ENCODE measurements at places on chromosomes 4 and X.
A peak's percentile ranks its signal among the peaks of the same experiment; 100 is the strongest.

GRCh38 chr4:169745291-169745690 is 12.5 kb downstream of the HPF1 start:
- DNase-seq, result no peak

DNA sequence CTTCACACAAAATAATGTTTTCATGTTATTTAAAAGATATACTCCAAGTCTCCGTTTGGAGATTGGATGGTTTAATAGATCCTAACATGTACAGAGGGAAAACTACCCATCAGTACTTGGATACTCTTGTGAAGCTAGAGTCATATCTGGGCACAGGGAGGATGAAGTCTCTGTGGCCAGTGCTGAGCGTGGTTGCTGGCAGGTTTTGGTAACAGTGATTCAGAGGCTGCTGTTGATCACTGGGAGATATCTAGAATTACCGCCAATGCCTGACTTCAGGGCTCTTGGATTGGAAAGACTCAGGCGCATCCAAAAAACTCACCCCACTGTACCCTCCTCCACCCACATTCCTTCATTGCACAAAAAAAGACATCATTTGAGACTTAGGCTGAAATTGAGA is 107.2 kb upstream of the PGRMC2 start:
- DNase-seq, result no peak

DNA sequence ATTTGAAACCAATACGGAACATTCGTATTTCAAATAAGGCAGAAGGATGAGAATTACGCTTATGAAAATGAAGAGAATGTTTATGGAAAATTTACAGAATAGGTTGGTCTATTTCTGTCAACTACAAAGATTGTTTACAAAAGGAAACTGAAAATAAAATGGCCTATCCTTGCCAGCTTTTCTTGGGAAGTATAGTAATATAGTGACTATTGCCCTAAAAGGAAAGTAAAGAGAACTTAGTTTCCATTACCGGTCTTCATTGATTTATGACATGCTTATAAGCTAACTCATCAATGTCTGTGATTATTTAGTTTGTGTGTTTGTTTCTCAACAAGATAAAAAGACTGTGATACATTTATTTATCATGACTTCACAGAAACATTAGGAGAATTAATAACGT is 2.9 kb upstream of the SPRY1 start:
- DNase-seq, result no peak

DNA sequence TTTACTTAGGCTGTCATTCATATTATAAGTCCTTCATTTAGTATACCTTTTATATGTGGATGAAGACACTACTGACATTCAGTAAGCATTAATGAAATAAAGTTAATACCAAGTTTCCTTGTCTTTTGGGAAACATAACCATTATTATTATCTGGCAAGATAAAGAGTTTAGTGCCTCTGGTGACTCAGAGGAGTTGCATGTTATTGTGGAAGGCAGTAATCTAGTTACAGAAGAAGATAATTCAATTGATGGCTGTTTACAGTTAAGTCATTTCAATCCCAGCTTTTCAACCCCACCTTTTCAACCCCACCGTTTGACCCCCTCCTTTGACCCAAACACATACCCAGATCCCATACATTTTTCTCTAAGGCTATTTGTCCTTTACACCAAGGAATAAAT is 143.8 kb downstream of the FANCB start:
- DNase-seq, result no peak

DNA sequence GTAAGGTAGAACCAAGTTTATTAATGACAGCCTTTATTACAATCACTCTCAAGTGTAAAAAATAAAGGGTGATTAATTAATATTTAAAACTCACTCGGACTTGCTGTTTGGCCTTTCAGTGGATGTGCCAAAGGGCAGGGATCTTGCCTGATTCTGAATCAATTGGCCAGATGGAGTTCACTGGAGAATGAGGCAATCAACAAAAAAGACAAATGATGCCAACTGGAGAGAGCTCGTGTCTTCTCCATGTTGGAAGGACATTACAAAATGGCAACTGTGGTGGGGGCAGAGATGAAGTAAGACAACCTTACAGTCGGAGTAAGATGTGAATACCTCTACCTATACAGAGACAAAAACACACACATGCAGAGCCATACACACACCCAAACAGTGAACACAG is 188.0 kb downstream of the TSPAN5 start:
- DNase-seq, result no peak

DNA sequence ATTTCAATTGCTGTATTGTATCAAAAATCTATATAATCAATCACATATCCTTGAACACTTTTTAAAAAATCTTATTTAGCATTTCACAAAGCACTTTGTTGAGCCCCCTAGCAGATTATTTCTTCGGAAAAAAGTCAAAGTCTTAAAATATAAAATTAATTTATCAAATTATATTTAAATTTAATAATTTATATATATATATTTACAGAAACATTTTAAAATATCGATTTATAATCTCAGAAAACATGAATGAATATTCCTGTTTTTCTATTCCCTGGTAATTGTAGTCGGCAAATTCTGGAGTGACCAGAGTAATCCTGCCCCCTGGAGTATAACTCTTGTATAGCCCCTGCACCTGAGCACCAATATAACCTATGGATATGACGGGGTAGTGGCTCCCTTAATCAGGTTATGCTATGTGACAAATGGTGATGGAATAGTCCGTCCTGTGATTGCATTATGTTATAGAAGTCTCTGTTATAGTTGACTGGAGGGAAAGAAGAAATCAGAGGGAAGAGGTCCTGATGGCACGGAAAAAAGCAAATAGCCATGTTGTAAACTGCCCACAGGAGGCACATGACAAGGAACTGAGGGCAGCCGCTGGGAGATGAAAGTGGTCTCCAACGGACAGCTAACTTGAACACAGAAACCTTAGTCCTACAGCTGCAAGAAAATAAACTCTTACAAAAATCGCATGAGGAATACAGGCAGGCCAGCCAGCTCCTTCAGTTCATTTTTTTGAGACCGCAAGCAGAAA is 1092.3 kb downstream of the ARAP2 start:
- no peak for DNase-seq

DNA sequence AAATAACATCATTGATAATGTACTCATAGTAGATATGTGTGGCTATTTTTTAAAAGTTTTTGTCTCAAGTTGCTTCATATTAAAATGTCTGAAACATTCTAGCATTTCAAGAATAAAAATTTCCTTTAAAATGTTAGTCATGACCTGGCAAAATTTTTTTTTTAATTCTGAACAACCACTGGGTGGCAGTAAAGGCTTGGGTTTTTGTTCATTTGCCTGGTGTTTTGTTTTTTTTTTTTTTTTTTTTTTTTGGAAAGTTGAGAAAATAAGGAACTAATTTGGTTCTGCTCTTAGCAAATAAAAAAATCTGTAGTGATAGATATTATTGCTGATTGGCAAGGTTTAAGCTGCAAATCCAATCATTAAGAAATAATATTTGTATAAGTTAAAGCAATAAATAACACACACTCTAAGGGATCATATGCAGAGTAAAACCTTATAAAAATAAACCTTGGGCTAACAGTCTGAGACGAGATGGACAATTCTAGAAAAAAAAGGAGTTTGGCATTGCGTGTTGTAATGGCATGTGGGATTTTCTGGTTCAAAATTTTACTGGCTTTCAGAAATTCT is 81.4 kb downstream of the CEP44 start:
- no peak for DNase-seq

DNA sequence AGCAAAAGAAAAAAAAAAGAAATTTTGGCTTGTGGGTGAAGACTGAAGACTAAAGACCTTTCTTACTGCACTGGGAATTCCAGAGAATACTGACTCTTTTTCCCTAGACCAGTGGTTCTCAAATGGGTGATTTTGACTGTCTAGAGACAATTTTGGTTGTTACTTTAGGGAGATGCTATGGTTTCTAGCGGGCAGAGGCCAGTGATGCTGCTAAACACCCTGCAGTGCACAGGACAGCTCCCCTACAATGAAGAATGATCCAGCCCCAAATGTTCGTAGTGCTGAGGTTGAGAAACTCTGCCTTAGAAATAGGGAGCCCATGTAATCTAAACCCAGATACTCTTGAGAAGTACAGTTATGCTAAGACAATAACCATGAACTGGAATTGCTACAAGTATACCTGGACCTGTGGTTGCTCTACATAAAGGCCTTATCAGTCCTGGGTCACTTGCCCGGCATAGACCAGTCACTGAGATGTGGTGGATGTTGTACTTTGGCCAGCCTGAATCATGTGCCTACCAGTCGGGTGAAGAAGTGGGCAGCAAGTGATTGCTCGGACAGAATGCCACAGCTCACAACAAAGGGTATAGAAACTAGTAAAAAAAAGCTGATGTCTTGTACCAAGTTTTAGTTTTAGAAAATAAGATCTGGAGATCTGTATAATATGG is 16.0 kb downstream of the ARHGAP10 start:
- no peak for DNase-seq

DNA sequence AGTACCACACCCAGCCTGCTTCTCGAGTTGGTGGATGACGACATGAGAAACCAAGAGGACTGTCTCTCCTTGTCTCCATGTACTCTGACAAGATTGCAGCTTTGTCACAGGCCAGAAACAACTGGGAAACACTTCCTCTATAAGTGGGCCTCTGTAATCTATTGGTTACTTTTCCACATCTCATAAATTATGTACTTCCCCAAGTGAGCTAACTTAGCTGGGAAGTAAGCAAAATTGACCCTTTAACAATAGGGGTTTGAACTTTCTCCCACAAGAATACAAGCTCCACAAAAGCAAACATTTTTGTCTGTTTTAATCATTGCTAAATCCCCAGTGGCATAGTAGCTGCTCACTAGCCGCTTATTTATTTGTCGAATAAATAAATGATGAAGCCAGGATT is 14.1 kb upstream of the USO1 start:
- no peak for DNase-seq

GRCh38 chr4:89929425-89930159 is 34.9 kb downstream of the MMRN1 start:
- no peak for DNase-seq

- DNase-seq, result no peak
Measured at GRCh38 chrX:47561659-47562151, 700 bp downstream of the ARAF start.

GRCh38 chrX:47214435-47215077 is 3.9 kb upstream of the CDK16 start:
- no peak for DNase-seq

DNA sequence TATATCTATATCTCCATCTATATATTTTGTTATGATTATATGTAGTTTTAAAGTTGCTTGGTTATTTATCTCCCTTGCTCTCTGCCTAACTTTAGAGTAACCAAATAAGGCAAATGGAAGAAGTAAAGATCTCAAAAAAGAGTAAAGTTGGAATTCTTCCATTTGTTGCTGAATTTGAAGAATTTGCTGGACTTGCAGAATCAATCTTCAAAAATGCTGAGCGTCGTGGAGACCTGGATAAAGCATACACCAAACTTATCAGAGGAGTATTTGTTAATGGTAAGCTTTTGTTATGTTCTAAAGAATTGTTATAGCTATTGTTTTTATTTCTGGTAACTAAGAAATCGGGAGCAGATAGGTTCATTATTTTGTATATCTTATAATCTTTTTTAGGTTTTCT is 43.2 kb downstream of the EXOC1 start:
- no peak for DNase-seq

GRCh38 chr4:53605783-53606182 is 14.5 kb upstream of the LNX1 start:
- DNase-seq, result no peak

DNA sequence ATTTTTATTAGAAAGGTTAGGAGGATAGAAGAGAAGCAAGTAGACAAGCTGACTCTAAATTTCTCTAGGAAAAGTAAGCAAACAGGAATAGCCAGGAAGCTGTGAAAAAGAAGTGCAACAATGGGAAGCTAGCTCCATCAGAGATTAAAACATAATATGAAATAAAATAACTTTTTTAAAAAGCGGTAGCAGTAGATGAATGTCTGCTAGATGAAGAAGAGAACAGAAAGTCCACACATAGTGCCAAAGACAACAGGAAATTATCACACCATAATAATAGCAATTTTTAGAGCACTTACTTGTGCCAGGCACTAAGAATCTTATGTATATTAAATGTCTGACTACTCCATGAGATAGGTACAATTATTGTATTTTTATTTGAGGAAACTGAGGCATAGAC is 53.5 kb downstream of the LRBA start:
- DNase-seq, result no peak

- no peak for DNase-seq
Measured at GRCh38 chrX:94178145-94178788, 504.3 kb downstream of the FAM133A start.

DNA sequence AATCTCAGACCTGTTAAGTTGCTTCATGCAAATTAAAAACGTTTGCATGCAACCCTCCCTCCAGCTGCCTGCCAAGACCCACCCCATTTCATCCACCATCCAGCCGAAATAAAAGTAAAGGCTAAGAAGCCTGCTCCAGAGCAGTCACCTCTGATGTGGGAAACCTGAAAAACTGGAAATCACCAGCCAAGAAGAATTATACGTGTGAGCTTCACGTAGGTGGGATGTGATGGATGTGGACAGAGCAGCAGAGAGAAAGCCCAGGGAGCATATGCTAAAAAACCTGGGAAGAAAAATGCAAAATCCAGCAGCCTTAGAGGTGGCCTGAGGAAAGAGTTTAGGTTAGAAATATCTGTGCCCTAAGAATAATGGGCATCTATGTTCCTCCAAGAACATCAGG is 160.6 kb upstream of the STS start:
- no peak for DNase-seq

DNA sequence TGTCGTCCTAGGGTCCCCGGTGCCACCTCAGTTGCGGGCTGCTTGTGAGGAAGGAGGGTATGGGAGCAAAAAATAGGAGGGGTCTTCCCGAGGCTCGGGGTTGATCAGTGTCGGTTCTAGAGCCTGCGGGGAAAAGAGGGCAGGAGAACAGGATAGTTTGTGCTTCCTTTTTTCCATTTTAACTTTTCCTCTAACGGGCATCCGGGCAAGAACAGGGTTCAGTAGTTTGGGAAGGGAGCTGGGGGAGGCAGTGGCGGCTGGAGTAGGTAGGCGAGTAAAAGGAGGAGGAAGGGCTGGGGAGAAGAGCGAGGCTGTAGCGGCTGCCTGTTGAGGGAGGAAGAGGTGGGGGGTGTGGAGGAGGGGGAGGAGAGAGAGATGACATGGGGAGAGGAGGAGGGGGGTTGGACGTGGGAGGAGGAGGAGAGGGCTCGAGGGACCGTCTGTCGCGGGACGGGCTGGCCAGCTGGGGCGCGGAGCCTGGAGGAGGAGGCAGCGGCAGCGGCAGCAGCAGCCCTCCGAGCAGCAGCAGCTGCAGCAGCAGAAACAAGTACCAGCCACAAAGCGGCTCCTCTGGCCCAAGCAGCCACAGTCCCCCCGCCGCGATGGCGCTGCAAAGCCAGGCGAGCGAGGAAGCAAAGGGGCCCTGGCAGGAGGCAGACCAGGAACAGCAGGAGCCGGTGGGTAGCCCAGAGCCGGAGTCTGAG is at the start of gene SLC16A2:
Gene SLC16A2 (plus strand): TSS at position 458 of the 704 bp plus-strand sequence. CDS start 145 bp downstream, at position 603.
- DNase-seq, result peak; percentile 46
